ENCODE measurements at places on chromosomes 11 and 22.

- DNase-seq = no peak
Observed at GRCh38 chr11:129267716-129268115, 75.6 kb upstream of the ARHGAP32 start.

GRCh38 chr11:92130421-92130831 is 94.2 kb upstream of the FAT3 start:
- DNase-seq = peak; percentile 31

- DNase-seq = no peak
Observed at GRCh38 chr11:129865701-129866100, 29.7 kb downstream of the NFRKB start.

GRCh38 chr22:26330971-26331625 is 98.0 kb upstream of the ASPHD2 start:
- peak; percentile 62 for DNase-seq

DNA sequence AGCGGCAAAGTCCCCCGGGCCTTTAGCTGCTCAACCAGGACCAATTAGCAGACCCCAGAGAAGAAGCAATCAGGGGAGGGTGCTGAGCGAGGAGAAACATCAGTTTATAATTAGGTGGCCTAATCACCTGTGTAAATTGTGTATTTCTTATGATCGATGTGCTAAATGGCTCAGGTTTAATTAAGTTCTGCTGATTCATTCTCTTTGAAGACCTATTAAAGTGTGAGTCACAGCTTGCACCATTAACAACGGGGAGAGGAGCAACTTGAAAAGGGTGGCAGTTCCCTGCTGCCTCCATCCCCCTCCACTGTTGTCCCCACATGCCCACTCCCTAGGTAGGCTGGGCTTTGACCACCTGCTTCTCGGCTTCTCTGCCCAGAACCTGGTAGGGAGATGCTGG is 10.7 kb downstream of the ISX start:
- no peak for DNase-seq

DNA sequence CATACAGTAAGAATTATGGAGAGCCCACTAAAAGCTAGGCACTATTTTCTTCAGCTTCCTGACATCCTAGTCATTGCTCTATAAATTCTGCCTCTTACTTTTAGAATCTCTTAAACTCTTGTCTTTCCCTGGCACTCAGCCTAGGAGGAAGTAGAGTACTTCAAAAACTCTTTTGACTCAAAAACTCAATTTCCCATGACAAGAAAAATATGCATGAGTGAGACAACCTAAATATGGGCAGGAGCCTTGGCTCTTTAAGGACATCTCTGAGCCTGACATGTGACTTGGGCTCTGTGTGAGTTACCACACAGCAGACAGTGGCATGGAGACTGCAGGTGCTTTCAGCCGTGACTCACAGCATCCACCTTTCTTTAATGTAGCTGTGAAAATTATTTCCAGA is 97.5 kb upstream of the CCDC179 start:
- no peak for DNase-seq

GRCh38 chr11:19995145-19995544 is 165.1 kb downstream of the DBX1 start:
- DNase-seq = peak; percentile 91

GRCh38 chr11:56817661-56818060 is 69.2 kb upstream of the OR9G4 start:
- DNase-seq = no peak

DNA sequence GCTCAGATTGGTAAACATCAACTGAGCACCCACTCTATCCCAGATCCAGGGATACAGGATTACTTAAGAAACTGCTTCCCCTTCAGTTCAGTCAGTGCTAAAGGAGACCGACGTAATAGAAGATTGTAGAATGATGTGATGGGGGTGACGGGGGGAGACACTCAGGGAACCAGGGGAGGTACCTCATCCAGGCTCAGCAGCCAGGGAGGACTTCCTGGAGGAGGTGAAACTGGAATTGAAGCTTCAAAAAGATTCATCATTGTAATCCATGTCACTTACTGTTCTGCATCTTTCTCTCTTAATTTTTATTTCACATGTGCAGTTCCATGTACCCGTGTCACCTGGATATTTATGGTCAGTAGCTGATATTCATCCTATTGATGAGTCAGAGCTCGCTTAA is 19.1 kb upstream of the TEF start:
- no peak for DNase-seq

DNA sequence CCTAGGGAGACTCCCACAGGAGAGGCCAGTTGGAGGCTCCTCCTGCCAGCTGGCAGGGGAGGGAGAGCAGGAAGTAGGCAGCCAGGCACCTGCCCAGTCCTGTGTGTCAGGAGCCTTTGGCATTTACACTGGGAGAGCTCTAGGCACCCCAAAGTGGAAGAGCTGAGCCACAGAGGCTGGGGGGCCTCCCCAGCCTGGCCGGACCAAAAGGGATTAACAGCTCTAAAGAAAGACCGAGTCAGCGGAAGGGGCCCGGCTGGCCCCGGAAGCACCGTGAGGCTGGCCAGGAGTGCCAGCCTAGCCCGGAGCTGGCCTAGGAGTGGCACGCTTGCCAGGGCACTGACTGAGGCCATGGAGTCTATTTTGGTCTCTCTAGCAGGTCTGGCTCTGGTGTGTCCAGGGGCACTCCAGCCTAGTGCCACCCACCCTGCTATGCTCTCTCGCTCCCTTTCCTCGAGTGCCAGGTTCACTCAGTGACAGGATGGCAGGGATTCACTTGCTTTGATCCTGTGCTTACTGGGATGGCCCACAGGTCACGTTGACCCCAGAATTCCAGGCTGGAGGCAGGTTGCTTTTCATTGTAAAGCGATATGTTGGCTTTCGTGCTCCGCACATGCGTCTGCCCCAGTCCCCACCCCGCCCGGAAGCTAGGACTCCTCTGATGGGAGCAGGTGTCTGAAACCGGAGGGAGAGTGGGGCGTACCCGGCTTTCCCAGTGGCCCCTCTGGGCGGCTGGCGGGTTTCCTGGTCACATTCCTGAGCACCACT is 3.3 kb upstream of the KMT5B start:
- DNase-seq = no peak

DNA sequence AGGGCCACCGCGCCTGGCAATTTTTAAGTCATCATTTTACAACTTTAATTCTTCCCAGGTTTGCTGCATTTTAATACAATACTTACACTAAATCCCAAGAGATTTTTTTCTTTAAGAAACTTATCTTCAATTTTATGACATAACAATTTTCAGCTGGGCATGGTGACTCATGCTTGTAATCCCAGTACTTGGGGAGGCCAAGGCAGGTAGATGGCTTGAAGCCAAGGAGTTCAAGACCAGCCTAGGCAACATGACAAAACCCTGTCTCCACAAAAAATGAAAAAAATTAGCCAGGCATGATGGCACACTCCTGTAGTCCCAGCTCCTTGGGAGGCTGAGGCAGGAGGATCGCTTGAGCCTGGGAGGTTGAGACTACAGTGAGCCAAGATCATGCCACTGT is 38.8 kb downstream of the CLDN25 start:
- peak; percentile 4 for DNase-seq

GRCh38 chr11:122173587-122173986 is 57.6 kb upstream of the BLID start:
- DNase-seq = peak; percentile 53

GRCh38 chr11:2483426-2483825 is 38.6 kb downstream of the KCNQ1 start:
- DNase-seq = no peak

GRCh38 chr11:40027720-40028119 is 1431.7 kb downstream of the LRRC4C start:
- no peak for DNase-seq

- DNase-seq = no peak
Observed at GRCh38 chr11:73995731-73996130, 13.1 kb upstream of the UCP2 start.

DNA sequence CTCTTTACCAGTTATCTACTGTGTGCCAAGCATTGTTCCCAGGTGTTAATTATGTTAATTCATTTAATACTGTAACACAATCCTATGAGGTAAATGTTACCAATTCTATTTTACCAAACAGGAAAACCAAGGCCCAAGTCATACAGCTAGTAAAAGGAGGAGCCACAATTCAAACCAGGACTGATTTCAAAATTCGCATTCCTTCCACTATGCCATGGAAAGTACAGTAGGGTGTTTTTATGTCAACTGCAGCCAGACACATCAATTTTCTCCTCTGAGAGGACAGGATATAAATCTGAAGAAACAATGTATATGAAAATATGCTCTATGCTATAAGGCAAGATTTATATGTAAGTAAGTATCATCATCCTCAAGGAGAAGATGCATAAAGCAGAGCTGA is 104.3 kb downstream of the RPL27A start:
- peak; percentile 70 for DNase-seq

GRCh38 chr11:16902182-16902581 is 112.0 kb downstream of the PLEKHA7 start:
- peak; percentile 8 for DNase-seq

DNA sequence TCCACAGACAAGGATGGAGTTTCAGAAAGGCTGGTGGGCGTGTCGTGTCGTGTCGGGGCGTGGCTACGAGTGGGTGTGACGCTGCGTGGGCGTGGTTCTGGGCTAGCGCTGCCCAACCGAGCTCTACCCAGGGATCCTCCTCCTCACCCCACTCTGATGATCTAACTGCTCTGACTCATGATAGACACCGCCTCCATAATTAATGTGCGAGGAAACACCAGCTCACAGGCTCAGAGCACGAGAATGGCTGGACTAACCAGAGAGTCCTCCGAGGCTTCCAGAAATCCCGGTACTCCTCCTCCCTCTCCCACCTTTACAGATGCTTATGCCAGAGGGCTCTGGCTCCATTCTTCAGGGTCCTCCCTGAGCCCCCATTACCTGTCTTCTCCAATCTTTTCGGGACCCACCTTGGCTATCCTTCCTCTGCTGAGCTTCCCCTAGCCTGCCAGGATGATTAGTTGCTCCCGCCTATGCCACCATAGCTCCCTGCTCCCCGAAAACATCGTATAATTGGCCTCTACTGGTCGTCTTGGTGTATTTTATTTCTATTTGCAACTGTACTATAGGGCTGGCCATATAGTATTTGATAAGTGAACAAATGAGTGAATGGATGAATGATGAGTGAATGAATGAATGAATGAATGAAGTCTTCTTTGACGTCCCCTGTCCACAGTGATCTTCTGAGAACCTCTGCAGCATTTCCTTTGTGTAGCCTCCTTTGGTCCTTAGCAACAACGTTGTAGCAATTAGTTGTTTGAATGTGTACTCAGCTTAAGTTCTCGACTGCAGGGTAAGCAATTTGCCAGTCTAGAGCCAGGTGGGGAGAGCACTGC is 21.7 kb downstream of the TMPRSS13 start:
- DNase-seq = peak; percentile 95

GRCh38 chr22:21972293-21972779 is 10.3 kb downstream of the TOP3B start:
- peak; percentile 49 for DNase-seq

Measured in choroid plexus epithelial cell (primary cell).